ENCODE measurements at places on chromosomes 7 and 10. TPM values are rescaled to one million over a fixed set of nuclear protein-coding genes. Genes with fewer than 3 reads are reported as not detected.

DNA sequence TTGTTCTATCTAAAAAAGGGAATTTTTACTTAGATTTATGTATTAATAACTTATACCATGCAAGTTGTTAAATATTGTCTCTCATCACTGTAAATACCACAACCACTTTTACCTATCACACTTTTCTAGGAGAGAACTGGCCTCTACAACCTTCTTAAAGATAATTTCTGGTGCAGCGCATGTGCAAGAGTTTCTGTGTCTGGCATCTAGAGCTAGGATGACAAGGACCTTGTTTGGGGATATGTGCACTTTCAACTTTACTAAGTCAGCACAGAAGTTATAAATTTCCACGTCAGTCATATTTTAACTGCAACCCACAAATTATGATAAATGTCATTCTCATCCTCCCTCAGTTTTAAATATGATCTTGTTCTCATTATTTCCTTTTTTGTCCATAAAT is 156.9 kb upstream of the ADCY1 start:
- no peak for DNase-seq
- no peaks in the 10 kb centered on the region for H3K36me3 ChIP-seq
- H3K4me1 ChIP-seq = no peaks in the 10 kb centered on the region
- H3K4me3 ChIP-seq = no peak overlapping the region
- no peak overlapping the region for H3K27ac ChIP-seq

GRCh38 chr10:86291616-86292340 is 74.8 kb downstream of the GRID1 start:
- no peaks in the 10 kb centered on the region for H3K27me3 ChIP-seq
- H3K27ac ChIP-seq = no peak overlapping the region
- peak; percentile 61 for DNase-seq
- no peaks in the 10 kb centered on the region for H3K36me3 ChIP-seq
- H3K4me1 ChIP-seq = no peaks in the 10 kb centered on the region

DNA sequence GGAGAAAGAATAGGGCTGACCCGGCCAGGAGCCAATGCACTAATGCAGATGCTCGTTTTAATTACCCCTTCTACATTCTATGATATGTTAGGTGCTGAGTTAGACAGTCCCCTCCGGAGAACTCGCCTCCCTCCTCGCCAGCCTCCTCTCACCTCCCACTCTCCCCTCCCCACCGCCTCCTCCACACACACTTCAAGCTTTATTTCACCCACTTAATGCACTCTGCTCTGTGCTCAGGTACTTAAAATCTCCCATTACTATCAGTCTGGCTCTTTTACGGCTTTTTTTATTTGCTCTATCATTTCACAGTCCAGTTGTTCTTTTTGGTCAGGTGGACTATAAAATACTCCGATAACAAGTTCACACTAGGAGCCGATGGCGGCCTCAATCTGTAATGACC is 231.6 kb downstream of the TEX36 start:
- H3K4me1 ChIP-seq = no peaks in the 10 kb centered on the region
- H3K27ac ChIP-seq = no peak overlapping the region
- H3K36me3 ChIP-seq = no peaks in the 10 kb centered on the region
- H3K4me3 ChIP-seq = no peak overlapping the region
- no peak for DNase-seq

- H3K36me3 ChIP-seq = no peaks in the 10 kb centered on the region
- H3K27ac ChIP-seq = no peak overlapping the region
- DNase-seq = no peak
- no peaks in the 10 kb centered on the region for H3K4me1 ChIP-seq
- H3K27me3 ChIP-seq = no peaks in the 10 kb centered on the region
- H3K4me3 ChIP-seq = no peak overlapping the region
These were observed 17.6 kb downstream of the MINDY3 start for GRCh38 chr10:15842556-15843169.

The ZNF853 gene
- total RNA-seq = 1.6 TPM

GRCh38 chr7:130703851-130704250 is 17.5 kb upstream of the TSGA13 start:
- H3K36me3 ChIP-seq = no peaks in the 10 kb centered on the region
- no peaks in the 10 kb centered on the region for H3K27me3 ChIP-seq
- no peaks in the 10 kb centered on the region for H3K4me1 ChIP-seq
- H3K4me3 ChIP-seq = no peak overlapping the region

The IQUB gene
- 1.0 TPM for total RNA-seq

- no peak overlapping the region for H3K4me3 ChIP-seq
- H3K27ac ChIP-seq = peak overlapping the region; percentile 75
- DNase-seq = no peak
- H3K36me3 ChIP-seq = no peaks in the 10 kb centered on the region
- no peaks in the 10 kb centered on the region for H3K27me3 ChIP-seq
These were observed 303.7 kb downstream of the WDR11 start for GRCh38 chr10:121154846-121155245.

GRCh38 chr7:378041-378420 is 88.1 kb downstream of the FOXL3 start:
- no peak overlapping the region for H3K4me3 ChIP-seq
- no peak for DNase-seq
- H3K4me1 ChIP-seq = peaks cover 36% of the 10 kb centered on the region
- H3K27ac ChIP-seq = no peak overlapping the region
- no peaks in the 10 kb centered on the region for H3K36me3 ChIP-seq
- peaks cover 23% of the 10 kb centered on the region for H3K27me3 ChIP-seq

DNA sequence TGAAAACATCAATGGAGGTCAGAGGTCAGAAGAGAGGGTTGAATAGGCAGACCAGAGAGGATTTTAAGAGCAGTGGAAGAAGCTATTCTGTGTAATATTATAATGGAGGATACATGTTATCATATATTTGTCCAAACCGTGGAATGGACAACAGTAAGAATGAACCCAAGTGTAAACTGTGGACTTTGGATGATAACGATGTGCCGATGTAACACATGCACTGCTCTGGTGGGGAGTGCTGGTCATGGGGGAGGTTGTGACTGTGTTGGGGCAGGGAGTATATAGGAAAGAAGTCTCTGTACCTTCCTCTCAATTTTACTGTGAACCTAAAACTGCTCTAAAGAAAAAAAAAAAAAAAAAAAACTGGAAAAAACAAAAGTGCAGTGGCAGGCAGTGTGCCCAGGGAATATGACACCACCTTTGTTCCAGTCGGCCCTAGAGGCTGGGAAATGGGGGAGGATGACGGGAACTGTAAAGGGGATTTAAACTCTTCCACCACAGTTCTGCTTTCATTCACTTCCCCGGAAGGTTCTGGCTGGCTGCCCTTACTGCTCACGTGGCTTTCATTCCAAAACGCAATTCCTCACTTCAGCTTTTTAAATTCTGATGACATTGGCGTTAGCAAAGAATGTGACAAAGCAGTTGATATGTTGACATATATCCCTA is 113.7 kb upstream of the ANKRD1 start:
- peaks cover 11% of the 10 kb centered on the region for H3K4me1 ChIP-seq
- no peaks in the 10 kb centered on the region for H3K36me3 ChIP-seq
- H3K27ac ChIP-seq = no peak overlapping the region
- H3K4me3 ChIP-seq = no peak overlapping the region

DNA sequence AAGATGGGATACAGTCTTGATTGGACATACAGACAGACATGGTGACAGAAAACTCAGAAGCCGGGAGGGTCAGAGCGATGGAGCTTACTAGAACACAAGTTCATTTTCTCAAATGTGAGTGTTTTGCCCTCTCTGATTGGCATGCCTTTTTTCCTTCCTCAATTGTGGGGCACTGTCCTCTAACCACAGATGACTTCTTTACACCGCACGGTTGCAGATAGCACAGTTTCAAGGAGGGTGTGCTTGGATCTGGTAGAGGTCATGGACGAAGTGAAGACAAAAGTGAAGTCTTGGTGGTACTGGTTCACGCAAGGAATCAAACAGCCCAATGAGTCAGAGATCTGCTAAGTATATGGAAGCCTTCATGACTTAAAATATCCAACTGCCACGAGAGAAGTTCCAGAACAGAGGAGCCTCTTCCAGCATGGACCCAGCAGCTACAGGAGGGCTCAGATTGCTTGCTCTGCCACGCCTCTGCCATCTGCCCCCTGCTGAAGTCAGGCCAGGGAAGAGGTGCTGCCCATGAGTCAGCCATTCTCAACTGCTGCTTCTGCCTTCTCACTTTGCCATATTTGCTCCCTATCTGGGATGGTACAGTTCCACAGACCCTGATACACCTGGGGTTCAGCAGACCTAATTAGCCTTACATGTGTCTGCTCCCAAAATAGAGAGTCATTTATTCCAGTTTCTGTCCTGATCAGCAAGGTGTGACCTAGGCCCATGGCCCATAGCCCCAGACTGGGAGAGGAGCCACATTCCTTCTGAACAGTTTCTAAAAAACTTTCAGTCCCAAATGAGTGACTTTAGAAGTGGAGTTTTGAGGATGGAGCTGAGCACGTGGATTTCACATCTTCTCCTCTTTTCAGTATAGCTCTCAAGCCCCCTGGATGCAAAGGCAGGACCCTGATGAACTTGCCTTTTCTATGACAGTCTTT is 413.8 kb downstream of the KCNMA1 start:
- no peak for DNase-seq
- no peaks in the 10 kb centered on the region for H3K36me3 ChIP-seq
- no peak overlapping the region for H3K27ac ChIP-seq
- no peak overlapping the region for H3K4me3 ChIP-seq
- H3K4me1 ChIP-seq = no peaks in the 10 kb centered on the region
- H3K27me3 ChIP-seq = peaks cover 6% of the 10 kb centered on the region

The CHRM2 gene
- 0.47 TPM for total RNA-seq

DNA sequence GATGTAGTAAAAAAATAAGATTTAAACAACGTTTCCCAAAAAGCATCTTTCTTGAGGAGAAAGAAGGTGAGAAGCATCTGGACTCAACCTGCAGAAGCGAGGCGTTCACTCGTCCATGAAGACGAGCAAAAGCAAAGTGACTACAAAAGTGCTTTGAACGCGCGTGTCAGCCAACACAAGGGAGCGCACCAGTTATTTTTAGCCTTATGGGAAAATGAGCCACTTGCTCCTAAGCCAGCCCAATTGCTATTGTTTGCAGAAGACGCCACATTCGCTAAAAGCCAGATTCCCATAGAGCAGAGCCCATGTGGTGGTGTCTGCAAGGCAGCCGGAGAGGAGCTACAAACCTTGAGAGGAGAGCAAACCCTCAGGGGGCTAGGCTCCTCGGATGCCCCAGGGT is 122.5 kb downstream of the FAM53B start:
- peaks cover 60% of the 10 kb centered on the region for H3K4me1 ChIP-seq
- H3K36me3 ChIP-seq = peaks cover 43% of the 10 kb centered on the region
- no peak for DNase-seq
- H3K27me3 ChIP-seq = no peaks in the 10 kb centered on the region
- no peak overlapping the region for H3K4me3 ChIP-seq
- no peak overlapping the region for H3K27ac ChIP-seq

The MACC1 gene
- total RNA-seq = 11.4 TPM

DNA sequence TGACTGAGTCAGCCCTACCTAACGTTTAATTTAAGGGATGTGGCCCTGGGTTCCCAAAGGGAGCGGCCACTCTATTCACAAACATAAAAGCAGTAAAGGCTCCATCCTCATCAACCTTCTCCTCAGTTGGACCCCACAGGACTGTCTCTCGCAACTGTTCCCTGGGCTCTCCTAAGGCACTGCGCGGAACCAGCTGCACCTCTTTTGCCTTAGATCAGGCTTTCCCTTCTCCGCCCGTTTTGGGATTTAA is 689 bp upstream of the GTPBP4 start:
- DNase-seq = no peak
- H3K4me3 ChIP-seq = peak overlapping the region; percentile 97
- H3K27ac ChIP-seq = peak overlapping the region; percentile 89
- H3K36me3 ChIP-seq = no peaks in the 10 kb centered on the region

Measured in suprapubic skin (tissue), 4 donors.